ENCODE measurements at places on chromosomes 13 and 19. TPM values are rescaled to one million over a fixed set of nuclear protein-coding genes. Genes with fewer than 3 reads are reported as not detected.

Gene TPM4
- total RNA-seq = 385 TPM

Gene LRRC8E
- 1.8 TPM for total RNA-seq

Gene FAAP24
- 0.84 TPM for total RNA-seq

Gene LGALS14
- total RNA-seq = not detected

Gene ZNF560
- total RNA-seq = 0.16 TPM

Gene KLF16
- 19.0 TPM for total RNA-seq

Gene COL5A3
- 30.2 TPM for total RNA-seq

Gene NLRP11
- total RNA-seq = not detected

Gene MUC16
- 0.90 TPM for total RNA-seq

Gene CRX
- not detected for total RNA-seq

Gene CD33
- total RNA-seq = 18.6 TPM

Gene ATP1A3
- not detected for total RNA-seq

Gene ZFR2
- total RNA-seq = not detected

Gene ZGLP1
- total RNA-seq = 0.55 TPM

Gene C1QTNF9B
- not detected for total RNA-seq

Gene MRPL54
- 72.7 TPM for total RNA-seq

Gene ZNF229
- total RNA-seq = 4.4 TPM

Gene YJEFN3
- total RNA-seq = 3.1 TPM

Gene FCAR
- 16.3 TPM for total RNA-seq

Gene PLPPR2
- 26.0 TPM for total RNA-seq

Gene DDX39A
- total RNA-seq = 53.0 TPM

Gene OXGR1
- total RNA-seq = 0.42 TPM

Gene COMP
- total RNA-seq = 21.2 TPM

Gene RAB3A
- total RNA-seq = 3.0 TPM

Gene CEBPA
- 263 TPM for total RNA-seq

Gene CYP4F8
- total RNA-seq = not detected

Gene NCAN
- total RNA-seq = not detected

Gene SLITRK5
- total RNA-seq = 0.03 TPM

Gene EDNRB
- 144 TPM for total RNA-seq

Gene ZNF682
- total RNA-seq = 4.3 TPM

Gene C19orf44
- total RNA-seq = 3.2 TPM

Gene KIR2DL3
- not detected for total RNA-seq

Gene ADGRE3
- 0.19 TPM for total RNA-seq

Gene PABPC3
- total RNA-seq = 0.29 TPM

Gene TMEM255B
- 22.7 TPM for total RNA-seq

Gene KLK3
- not detected for total RNA-seq

Gene ZNF536
- total RNA-seq = not detected

Gene ZNF587B
- 16.6 TPM for total RNA-seq

Gene TINCR
- total RNA-seq = 0.48 TPM

Gene BICRA
- total RNA-seq = 14.5 TPM

Gene SMAD9
- 9.0 TPM for total RNA-seq

Gene TTC9B
- total RNA-seq = not detected

Gene TNNT1
- total RNA-seq = not detected

Gene LRG1
- total RNA-seq = 4.0 TPM

Gene SPACA7
- not detected for total RNA-seq

Gene SHISA7
- not detected for total RNA-seq
